ENCODE measurements at places on chromosomes 3 and 15.

DNA sequence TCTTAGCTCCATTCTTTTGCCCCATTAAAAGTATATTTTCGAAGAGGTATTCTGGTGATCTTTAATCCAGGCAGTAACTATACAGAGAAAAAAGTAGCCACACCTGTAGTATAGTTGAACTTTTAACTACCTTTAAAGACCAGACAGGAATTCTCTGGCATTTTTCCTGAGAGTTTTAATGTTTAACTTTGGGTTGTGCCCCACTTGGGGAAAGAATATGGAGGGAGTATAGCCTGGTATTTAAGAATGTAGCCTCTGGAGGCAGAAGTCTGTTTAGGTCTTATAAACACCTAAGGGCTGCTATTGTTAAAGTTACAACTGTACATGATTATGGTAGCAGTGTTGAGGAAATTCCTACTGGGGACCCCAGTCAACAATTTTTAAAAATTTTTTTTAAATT is 19.3 kb downstream of the C3orf85 start:
- no peak for DNase-seq

DNA sequence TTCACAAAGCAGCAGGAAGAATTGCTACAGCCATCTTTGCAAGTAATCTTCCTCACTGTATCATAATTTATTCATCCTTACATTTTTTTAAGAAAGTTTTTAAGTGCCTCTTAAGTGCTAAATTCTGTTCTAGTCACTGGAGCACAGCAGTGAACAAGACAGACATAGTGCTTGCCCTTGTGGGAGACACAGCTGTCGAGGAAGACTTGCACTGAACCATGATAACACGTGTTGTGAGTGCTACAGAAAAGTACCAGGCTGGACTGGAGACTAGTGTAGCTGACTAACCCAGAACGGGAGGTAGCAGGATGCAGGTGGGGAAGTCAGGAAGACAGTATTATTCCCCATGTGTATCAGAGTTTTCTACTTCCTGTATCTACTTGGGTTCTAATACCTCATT is 300.6 kb downstream of the TBL1XR1 start:
- no peak for DNase-seq

DNA sequence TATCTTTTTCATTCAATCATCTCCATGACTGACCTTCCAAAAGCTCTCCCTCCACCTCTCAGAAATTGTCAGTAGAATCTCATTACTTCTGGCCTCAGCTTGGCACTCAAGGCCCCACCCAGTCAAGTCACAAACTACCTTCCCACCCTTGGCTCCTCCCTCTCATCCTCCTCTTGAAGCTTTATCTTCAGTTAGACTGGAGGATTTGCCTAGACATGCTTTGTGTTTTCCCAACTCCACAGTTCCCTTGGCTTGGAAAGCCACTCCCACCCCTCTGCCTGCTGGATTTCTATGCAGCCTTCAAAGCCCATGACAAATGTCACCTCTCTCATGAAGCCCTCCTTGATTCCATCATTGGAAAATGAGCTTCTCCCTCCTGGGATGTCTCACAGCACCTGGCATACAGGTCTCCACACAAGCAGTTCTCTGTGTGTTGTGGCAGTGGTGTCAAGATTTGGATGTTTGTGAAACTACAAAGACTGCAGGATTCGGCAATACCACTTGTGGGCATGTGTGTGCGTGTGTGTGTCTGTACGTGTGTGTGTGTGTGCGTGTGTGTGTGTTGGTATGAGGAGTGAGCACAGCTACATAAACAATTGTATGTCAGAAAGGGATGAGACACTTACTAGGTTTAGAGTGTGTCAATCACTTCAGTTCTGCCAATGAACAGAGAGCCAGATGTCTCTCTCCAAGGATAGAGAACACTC is 45.3 kb upstream of the VPS8 start:
- no peak for DNase-seq

DNA sequence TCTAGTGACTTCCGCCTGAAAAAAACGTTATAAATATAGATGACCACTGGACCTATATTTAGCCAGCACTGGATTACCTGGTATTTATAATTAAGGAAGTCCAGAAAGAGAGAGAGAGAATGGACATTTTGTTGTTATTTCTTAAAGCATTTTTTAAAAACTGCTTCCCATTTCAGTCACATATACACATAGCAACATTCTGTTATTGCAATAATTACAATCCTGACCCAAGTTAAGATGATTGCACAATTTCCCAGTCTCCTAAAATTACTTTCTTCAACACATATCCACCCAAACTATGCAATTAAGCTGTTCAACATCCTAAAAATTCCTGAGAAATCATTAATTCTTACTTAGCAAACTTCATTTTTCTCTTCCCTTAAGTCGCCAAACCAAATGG is 37.7 kb downstream of the PCSK6 start:
- no peak for DNase-seq

DNA sequence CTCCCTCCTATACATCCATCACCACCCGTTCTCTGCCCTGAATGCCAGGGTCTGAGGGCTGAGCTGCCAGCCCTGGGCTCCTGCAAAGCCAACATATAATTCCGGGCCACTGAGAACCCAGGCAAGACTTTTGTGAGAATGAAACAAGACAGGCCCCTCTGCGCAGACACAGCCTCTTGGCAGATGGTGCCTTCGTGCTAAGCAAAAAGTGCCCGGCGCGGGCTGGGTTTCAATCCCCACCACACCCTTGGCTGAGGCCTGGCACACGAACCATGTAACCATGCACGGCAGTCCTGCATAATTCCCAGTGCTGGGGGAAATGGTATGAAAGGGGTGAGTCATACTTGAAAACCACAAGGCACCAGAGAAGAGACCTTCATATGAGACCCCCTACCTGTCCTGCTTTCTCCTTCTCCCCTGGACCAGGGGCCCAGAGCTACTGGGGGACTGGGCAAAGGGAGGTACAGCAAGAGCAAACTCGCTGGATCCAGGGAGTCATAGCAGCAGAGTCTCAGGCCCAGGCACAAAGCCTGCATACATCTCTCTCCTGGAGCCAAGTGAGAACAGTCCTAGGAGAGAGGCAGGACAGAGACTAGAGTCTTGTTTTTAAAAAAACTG is 26.1 kb upstream of the LOXL1 start:
- DNase-seq = no peak

GRCh38 chr3:171236265-171237008 is 209.9 kb upstream of the SLC2A2 start:
- no peak for DNase-seq

- DNase-seq = no peak
Measured at GRCh38 chr15:59699810-59700431, 10.8 kb upstream of the BNIP2 start.

- no peak for DNase-seq
Measured at GRCh38 chr3:128854475-128854874, 24.9 kb upstream of the ACAD9 start.

DNA sequence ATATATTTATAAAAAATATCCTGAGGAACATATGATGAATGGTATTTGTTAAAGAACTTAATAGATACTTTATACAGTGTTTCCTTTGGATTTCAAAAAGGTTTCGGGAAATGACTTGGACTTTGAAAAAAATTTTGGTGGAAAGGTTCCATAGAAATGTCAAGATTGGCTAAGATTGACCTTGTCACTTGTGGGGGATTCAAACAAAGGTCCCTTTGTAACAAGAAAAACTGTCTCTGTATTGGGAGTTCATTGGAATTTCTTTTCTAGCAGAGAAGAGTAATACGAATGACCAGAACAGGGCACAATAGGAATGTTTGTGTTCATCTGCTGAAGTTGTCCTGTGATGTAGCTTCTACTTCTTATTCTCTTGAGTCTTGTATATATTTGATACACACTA is 43.2 kb downstream of the ARHGEF26 start:
- DNase-seq = no peak

DNA sequence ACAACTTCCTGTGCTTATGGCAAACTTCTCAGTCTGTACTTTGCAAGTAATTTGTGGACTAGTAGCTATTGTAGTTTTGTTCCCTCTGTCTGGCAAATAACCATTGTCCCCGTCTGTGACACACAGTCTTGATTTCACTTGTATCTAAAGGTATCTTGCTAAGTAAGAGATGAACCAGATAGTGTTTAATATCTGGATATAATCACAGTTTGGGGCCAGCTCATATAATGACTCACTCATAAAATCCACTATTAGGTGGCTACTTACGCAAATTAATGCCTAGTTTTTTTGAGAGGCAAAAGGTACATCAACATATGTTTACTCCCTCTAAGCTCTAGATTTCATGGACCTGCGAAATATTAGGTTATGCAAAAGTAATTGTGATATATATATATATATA is 30.4 kb downstream of the VGLL3 start:
- DNase-seq = no peak

GRCh38 chr3:71393093-71393492 is 190.4 kb downstream of the FOXP1 start:
- no peak for DNase-seq

DNA sequence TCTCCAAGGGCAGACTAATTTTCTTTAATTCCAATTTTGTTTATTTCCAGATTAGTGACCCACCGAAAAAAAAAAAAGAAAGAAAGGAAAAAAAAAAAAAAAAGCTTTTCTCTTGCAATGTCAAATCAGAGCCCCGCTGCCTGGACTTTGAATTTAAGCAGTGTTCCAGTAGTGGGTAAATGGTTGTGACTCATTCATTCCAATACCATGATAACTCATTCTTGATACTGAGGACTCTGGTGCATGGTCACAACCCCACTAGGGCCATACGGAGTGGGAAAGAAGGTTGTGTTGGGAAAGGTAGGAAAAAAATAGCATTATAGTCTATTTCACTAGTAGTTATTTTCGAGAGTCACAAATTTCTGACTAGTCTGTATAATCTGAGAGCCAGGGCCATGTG is 59.1 kb upstream of the COL8A1 start:
- DNase-seq = no peak

DNA sequence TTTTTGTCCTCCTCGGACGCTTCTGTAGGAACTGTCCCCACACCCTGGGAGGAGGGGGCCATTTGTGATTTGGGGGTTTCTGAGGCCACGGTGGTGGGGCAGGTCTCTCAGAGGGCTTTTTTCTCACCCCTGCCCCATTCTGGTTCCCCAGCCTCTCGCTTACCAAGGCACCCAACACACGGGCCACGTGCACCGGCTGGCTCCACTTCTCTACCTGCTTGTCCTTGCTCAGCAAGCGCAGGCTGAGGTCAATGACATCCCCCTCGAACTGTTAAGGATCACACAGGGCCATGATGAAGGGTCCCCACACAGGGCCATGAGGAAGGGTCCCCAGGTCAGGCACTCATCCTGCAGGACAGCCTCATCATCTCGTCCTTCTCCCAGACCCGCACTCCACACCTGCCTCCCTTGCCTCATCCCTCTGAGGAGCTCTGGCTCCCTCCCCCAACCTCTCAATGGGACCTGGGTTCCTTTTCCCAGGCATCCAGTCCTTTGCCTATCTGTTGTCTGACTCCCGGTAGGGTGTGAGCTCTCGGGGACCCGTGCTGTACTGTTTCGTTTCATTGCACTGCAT is 10.6 kb downstream of the EPB42 start:
- DNase-seq = no peak

DNA sequence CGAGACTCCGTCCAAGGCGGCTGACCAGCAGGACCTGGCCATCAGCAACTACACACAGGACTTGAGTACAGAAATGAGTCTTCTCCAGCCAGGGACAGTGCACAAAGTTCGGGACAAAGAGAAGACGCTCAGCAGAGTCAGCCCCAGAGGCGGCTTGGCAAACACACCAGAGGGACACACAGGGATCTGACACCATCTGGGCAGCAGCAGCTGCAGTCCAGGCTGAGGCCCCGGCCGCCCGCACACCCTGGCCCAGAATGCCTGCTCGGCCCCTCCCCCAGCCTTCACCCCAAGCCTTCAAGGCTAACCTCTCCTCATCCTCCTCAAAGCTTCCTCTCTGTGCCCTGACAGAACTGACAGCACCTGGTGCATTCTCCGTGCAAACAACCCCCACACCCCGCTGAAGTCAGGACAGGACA is 61.1 kb downstream of the XXYLT1 start:
- DNase-seq = no peak

- DNase-seq = no peak
Measured at GRCh38 chr15:65258375-65259262, 28.1 kb downstream of the PARP16 start.

DNA sequence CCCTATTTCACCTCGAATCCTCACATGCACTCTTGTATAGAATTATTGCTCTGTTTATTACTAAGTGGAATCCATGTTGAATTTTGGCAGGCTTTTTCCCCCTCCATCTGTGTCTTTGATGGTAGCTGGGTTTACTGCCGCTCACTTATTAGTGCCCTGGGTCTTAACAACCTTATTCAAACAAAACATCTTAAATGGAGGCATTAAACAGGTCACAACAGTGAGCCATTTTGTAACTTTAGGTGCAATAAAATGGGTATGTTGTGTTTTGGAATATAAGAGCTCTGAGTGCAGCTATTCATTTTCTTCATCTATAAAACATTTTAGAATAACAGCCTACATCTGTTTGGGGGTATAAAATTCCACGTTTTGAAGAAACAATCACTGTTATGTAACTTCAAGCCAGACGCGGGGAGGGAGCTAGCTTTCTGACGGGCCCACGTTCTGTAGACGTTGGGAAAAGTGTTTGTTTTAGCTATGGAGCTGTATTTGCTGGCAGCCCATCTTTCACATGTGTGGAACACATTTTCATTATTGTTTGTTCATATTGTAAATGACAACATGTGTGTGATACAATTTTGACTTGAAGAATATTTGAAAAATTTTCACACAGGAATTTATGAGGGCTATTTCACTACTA is 122.0 kb downstream of the SLC25A26 start:
- DNase-seq = no peak

GRCh38 chr3:177994976-177995375 is 541.3 kb upstream of the KCNMB2 start:
- DNase-seq = no peak

GRCh38 chr3:48409291-48410201 is 20.3 kb downstream of the PLXNB1 start:
- no peak for DNase-seq

DNA sequence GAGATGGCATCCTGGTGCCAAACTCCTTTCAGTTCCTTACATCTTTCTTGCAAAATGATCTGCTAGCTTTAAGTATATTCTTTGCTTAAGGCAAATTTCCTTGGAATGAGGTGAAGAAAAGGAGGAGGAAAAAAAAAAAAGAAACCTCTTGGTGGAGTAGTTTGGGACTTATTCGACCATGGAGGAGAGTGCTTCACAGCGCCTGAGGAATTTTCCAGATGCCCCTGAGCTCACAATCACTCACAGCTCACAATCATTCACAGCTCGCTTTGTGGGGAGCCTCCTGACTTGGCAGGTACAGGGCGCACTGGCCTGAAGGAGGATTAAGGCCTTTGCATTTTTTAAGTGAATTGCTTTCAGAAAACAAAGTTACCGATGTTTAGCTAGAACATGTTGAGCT is 53.9 kb downstream of the BOC start:
- no peak for DNase-seq

GRCh38 chr3:194587438-194587931 is 45.7 kb downstream of the TMEM44 start:
- DNase-seq = no peak

DNA sequence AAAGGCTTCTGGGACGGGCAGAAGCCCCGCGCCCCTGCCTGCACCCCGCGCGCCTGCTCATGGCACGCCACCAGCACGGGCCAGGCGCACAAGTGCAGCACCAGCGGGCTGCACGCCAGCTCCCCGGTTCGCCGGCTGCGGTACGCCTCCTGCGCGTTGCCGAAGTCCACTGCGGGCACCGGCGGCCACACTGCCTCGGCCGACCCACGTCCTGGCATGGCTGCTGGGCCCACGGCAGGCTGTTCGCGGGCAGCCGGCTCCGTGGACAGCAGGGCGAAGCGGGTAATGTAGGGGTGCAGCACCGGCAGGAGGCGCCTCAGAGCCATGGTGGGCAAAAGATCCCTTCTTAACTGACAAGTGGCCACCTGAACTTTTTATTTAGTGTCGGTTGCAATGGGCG is 34.8 kb downstream of the MCCC1 start:
- DNase-seq = no peak
